RWPE2 (cell line): ENCODE measurements at places on chromosomes 12 and 14.

DNA sequence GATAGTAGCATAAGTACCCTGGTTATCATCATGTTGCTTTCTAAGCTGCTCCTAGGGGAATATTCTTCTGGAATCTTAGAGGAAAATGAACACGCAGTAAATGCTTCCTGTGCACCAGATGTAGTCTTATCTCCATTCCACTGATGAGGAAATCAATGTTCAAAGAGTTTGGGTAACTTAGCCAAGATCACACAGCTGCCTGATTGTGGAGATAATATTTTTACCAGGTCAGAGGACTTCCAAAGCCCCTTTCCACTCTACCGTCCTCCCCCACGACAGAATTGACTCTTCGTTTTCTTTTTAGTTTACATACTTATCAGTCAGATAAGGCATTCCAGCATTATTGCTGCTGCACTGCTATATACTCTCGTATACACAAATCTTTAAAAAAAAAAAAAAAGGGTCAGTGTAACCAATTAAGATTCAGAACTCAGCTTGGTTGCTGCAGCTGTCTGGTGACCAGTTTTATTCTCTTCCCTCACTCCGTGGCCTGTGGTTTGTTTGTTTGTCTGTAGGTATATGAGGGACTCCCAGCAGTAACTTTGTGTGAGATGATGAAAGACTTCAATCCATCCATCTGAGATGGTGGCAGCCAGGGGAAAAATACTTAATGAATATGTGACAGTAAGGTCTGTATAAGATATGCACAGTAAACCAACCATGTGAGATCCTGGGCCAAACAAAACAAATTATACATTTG lies 110.5 kb downstream of the TGFB3 start:
- DNase-seq: no peak

DNA sequence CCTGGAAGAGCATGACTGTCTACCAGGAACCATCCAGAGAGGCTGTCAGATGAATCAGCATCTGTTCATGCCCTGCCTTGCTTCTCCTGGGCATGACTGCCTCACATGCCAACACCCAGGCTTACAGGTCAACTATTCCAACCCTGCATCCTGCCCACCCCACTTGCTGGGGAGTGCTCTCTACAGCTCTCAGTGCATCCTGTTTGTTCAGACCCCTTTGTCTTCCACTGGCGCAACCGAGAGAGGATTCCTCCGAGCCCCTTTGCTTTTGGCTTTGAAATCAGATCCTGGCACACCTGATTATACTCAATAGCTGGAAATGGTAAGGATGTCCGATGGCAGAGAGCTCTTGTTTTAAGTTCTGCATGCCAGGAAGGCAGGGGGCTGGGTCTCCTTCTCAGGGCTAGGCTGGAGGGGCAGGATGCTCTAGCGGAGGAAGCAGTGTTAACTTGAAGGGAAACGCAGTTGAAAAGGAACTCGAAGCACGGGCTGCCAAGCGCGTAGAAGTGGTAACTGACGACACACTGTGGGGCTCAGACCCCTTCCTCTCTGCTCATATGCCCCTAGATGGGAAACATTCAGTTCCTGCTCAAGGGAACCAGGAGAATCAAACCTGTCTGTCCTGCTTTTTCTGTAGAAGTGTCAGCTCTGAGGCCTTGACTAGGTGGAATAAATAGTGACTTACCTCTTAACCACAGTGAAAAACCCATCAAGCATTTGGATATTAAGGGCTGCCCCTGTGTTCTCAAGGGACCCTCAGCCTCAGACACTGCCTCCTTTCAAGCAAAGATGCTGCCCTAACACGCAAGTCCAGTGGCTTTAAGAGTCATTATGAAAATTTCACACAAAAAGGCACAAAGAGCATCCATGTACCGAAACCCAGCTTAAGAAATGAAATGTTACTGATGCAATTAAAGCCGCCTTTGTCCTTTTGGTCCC lies 297.5 kb downstream of the ZFP36L1 start:
- DNase-seq: peak; percentile 80

GRCh38 chr14:102977475-102977874 lies 55.0 kb downstream of the AMN start:
- no peak for DNase-seq

GRCh38 chr14:31037709-31038221 lies 11.6 kb upstream of the STRN3 start:
- no peak for DNase-seq

GRCh38 chr12:59115526-59115925 lies 195.2 kb upstream of the LRIG3 start:
- no peak for DNase-seq

DNA sequence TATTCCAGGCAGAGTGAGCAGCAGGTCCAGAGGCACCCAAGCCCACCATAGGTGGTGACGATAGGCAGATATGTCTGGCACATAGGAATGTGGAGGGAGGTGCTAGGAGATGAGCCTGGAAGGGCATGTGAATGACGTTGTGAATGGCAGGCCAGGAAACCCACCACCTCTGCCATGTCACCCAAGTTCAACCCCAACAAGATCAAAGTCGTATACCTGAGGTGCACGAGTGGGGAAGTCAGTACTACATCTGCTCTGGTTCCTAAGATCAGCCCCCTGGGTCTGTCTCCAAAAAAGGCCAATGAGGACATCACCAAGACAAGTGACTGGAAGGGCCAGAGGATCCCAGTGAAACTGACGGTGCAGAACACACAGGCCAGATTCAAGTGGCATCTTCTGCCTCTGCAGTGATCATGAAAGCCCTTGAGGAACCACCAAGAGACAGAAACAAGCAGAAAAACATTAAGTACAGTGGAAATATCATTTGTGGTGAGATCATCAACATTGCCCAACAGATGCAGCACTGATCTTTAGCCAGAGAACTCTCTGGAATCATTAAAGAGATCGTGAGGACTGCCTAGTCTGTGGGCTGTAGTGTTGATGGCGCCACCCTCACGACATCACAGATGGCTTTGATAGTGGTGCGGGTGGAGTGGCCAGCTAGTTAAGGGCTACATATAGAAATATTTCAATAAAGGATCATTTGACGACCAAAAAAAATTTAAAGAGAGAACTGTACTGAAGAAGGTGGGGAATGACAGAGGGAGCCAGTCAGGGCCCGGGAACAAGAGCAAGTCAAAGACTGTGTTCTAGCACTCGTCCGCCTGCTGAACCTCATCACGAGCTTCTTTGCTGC lies 99.7 kb downstream of the ZFP36L1 start:
- no peak for DNase-seq

- no peak for DNase-seq
Measured at GRCh38 chr12:30997685-30998440, 71.3 kb downstream of the TSPAN11 start.

DNA sequence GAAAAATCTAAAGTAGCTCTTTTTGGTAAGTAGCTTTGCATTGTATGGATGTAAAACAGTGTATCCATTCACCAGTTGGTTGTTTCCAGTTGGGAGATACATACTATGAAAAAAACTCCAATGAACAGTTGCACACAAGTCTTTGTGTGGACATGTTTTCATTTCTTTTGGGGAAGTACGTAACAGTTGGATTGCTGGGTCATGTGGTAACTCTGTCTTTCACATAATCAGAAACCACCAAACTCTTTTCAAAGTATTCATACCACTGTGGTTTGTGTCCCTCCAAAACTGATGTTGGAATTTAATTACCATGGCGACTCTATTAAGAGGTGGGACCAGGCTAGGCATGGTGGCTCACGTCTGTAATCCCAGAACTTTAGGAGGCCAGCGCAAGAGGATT lies 58.9 kb upstream of the RESF1 start:
- no peak for DNase-seq
